NCI-H1092 treated with DMSO at 0.1 percent for 48 hours (cell line): ENCODE measurements at places on chromosomes 2 and 18.

DNA sequence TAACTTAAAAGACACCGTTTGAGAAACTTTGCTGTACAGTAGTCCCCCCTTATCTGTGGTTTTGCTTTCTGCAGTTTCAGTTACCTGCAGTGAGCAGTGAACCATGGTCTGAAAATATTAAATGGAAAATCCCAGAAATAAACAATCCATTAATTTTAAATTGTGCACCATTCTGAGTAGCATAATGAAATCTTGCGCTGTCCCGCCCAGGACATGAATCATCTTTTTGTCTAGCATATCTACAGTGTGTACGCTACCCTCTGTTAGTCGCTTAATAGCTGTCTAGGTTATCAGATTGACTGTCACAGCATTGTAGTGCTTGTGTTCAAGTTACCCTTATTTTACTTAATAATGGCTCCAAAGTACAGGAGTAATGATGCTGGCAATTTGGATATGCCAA, 6.1 kb downstream of the ARPC2 start:
- no peak for DNase-seq

DNA sequence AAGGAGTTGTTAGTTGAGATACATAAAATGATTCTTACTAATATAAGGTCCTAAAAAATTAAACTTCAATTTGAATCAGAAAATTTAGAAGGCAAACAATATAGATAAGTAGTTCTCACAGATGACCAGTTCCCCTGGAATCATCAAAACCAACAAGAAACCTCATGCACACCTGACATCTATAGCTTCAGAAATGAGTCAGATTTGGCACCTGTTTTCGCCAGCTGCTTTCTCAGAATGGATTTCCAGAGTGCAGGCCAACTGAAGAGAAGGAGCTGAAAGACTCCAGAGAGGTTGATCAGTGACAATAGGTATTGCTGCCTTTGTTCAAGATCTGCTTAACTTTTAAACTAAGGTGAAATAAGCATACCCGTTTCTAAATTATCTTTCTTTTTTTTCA, 192.4 kb downstream of the RDH14 start:
- no peak for DNase-seq

DNA sequence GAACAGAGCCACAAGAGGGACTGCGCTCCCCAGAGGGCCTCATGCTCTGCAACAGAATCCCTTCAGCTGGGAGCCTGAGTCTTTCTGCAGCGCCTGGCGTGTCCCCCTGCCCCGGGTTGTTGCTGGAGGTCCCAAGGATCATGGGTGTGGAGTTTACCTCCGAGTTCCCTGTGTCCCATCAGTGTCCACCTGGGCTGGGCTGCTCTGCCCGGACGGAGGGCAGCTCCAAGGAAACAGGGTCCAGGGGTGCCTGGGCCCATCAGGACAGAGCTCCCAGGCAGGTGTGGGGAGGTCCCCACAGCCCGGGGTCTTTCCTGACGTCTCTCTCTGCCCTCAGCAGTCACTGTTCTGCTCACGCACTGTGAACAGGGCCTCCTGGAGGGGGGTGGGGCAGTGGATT, 63.5 kb downstream of the EMILIN2 start:
- no peak for DNase-seq

GRCh38 chr2:154568413-154568812, 130.1 kb upstream of the KCNJ3 start:
- DNase-seq, result no peak

- no peak for DNase-seq
These were observed 686.2 kb upstream of the FSHR start for GRCh38 chr2:49840428-49840975.

GRCh38 chr2:152564754-152565551, 152.3 kb downstream of the PRPF40A start:
- DNase-seq, result no peak

DNA sequence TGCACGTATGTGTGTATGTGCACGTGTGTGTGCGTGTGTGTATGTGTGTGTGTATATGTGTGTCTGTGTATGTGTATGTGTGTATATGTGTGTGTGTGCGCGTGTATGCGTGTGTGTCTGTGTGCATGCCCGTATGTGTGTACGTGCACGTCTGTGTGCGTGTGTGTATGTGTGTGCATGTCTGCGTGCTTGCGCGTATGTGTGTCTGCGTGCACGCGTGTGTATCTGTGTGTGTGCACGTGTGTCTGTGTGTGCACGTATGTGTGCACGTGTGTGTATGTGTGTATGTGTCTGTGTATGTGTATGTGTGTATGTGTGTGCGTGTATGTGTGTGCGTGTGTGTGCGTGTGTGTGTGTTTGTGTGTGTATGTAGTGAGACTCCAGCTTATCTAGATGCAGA, 97.5 kb upstream of the SPATS2L start:
- DNase-seq, result no peak

DNA sequence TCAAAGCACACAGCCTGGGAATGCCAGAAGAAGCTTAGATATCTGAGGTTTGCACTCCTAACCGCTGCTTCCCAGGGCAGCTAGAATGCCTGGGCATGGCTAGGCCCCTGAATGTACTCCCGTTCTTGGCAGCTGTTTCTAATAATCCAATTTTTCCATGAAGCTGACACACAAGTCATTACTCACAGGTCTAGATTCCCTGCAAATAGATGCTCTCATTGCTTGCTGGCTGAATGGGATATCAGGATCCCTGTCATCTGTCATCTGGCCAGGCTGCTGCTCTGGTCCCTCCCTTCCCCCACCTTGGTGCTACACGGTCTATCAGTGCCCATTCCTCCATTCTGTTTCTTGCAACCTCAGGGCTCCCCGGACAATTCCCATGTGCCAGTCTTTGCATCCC, 40.7 kb upstream of the TEX51 start:
- DNase-seq, result no peak

DNA sequence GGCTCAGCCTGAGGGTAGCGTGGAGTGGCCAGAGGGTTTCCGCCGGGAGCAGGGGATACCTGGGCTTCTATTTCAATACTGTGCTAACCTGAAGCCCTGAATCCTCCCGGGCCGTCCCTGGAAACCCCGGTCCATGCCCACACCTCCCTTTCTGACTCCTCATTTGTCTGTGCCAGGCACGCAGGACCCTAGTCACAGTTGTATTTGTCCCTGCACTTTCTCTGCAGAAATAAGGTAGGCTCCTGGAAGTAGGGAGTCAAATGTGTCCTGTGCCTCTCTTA, 418.8 kb upstream of the HS6ST1 start:
- no peak for DNase-seq

GRCh38 chr18:8359076-8359475, 250.2 kb upstream of the RAB12 start:
- no peak for DNase-seq

DNA sequence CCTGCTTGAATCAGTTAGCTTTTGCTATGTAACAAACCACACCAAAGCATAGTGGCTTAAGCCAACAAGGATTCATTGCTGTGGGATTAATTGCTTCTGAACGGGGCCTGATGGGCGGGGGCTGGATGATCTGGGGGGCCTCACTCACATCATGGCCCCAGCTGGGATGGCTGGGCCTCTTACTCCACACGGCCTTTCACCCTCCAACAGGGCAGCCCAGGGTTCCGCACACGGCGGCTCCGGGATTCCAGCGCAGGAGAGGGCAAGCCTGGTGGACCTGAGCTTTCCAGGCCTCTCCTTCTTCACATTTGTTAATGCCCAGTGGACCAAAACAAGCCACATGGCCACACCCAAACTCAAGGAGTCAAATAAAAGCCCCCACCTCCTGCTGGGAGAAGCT, 86.3 kb upstream of the PHLPP1 start:
- DNase-seq, result no peak

- no peak for DNase-seq
These were observed 26.6 kb downstream of the ZFP36L2 start for GRCh38 chr2:43199492-43200488.

- DNase-seq, result no peak
These were observed 18.8 kb downstream of the CCDC85A start for GRCh38 chr2:56202381-56203121.
